ENCODE measurements at places on chromosomes 5 and 9.

- no peak for DNase-seq
Measured at GRCh38 chr5:3373391-3373790, 222.2 kb upstream of the IRX1 start.

DNA sequence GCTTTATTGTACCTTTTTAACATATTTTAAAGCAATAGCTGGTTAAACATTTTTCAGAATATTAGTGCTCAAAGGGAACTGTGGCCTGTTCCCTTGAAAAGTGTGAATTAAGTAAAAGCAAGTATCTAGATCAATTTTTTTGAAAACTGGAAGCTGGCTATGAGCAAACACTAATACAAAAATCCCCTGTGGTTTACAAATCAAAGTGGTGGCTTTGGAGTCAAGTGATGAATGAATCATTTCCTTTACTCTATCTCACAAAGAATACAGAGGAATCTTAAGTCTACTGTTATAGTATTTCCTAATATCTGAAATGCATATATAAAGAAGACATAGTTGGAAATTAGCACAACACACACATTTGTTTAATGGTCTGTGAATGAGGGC is 212.4 kb upstream of the C9orf72 start:
- DNase-seq = no peak

GRCh38 chr9:70159630-70160029 is 99.1 kb upstream of the SMC5 start:
- DNase-seq = no peak

GRCh38 chr9:128587453-128587852 is 35.1 kb downstream of the SPTAN1 start:
- peak; percentile 5 for DNase-seq

GRCh38 chr9:133717113-133718031 is 20.8 kb downstream of the SARDH start:
- DNase-seq = no peak

GRCh38 chr9:85040821-85041465 is 371.4 kb downstream of the NTRK2 start:
- no peak for DNase-seq

DNA sequence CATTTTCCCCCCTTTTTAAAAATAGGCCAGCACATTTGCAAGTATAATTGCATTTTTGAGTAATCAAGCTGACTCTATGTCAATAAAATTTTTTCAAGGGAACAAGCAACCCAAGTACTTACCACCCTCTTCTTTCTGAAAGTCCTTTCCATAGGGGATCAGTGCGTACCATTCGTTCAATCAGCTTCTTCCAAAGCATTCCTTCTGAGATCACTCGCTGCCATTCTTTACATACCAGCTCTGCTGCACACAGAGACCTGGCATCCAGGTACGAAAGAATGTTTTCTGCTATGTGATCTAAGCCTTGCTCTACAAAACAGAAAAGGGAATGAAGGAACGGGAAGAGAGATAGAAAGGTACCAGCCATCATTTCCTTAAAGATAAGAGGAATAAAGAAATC is 106.6 kb downstream of the FBXW11 start:
- no peak for DNase-seq

- DNase-seq = no peak
Measured at GRCh38 chr9:2116073-2116472, 100.9 kb downstream of the SMARCA2 start.

- DNase-seq = no peak
Measured at GRCh38 chr5:178340187-178340586, 107.6 kb upstream of the PHYKPL start.

DNA sequence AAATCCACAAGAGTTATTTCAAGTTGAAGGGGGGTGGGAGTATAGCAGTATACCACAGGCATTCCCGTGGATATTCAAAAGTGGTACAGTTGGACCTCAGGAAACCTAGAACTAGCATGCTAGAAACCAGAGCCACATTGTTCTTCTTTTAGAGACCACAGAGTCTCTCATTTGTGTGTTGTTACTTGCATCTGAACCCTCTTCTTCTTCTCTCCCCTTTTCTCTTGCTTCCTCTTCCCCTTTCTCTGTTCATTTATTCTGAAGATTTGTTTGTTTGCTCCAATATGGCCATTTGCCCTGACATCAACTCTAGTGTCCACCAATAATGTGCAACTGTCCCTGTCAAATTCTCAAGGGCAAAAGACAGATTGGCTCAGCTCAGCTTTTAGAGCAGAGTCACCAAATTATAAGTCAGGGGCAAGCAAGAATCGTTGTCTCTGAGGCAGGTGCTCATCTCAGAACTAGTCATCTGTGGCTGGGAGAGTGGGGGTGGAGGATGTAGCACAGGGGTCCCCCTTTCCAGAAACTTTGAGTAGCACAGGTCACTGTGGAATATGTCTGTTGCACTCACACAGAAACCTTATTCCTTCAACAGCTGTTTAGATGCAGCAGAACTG is 321.1 kb downstream of the ARRDC3 start:
- no peak for DNase-seq

DNA sequence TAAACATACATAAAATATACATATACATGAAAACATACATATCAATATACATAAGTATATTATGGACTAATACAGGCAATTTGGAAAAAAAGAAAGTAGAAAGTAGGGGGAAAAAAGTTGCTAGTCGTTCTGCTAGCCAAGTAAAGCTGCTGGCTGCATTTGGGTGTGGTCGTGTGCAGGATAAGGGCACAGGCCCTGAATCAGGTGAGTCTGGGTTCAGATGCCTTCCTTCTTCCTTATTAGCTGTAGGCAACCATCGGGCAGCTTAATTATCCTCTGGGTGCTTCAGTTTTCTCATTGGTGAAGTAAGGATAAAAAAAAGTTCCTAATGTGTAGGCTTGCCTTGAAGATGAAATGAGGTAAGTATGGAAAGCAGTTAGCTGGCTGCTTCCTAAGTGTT is 59.2 kb upstream of the SPRY4 start:
- DNase-seq = no peak

- DNase-seq = no peak
Measured at GRCh38 chr9:16271967-16272366, 598.5 kb downstream of the BNC2 start.

- DNase-seq = no peak
Measured at GRCh38 chr5:181051841-181052671, 12.0 kb downstream of the BTNL9 start.

DNA sequence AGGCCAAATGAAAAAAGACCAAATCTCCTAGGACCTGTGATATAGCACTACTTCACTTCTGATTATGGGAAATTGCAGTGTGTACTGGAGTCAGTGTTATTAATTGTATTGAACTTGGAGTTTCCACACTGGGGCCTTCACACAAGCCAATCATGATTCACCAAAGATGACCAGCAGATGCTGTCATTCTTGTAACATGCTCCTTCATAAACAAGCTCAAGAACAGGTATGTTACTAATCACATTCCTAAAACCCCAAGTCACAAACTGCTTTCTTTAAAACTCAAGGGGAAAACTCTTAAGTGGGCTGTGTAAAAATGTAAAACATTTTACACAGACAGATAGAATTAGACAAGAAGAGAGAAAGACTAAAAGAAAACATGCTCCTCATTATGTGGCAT is 5.6 kb downstream of the KLHL3 start:
- no peak for DNase-seq

Measured in T follicular helper cell (primary cell).